HFFc6 (cell line): ENCODE measurements at places on chromosomes 16 and 17.

- no peak for DNase-seq
These were observed 23.3 kb upstream of the SUPT4H1 start for GRCh38 chr17:58375256-58375655.

DNA sequence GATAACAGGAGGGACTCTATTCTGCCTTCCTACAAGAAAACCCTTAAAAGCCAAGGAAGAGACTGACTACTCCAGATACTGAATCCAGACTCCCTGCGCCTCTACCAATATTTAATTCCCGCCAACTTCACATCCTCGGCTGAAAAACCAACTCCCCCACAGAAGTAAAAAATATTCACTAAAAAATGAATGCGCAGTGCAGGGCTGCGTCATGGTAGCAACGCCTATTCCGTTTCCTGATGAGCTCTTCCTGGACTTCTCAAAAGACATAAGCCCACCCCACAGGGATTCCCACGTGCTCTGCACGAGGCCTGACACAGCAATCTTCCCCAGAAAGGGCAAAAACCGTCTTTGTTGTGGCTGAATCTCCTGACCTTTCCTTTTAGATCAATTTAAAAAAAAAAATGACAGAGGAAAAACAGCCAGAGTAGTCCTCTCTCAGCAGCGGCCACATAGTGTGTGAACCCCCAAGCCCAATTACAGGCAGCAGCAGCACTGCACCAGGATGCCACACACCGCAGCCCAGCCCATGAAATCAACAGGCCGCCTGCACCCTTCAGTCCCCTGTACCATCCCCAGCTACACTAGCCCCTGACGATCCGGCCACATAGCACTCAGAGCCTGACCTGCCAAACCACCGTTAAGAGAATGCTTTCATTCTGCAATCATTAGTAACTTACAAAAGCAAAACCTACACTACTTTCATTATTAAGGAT lies 23.9 kb downstream of the KLHDC4 start:
- no peak for DNase-seq

DNA sequence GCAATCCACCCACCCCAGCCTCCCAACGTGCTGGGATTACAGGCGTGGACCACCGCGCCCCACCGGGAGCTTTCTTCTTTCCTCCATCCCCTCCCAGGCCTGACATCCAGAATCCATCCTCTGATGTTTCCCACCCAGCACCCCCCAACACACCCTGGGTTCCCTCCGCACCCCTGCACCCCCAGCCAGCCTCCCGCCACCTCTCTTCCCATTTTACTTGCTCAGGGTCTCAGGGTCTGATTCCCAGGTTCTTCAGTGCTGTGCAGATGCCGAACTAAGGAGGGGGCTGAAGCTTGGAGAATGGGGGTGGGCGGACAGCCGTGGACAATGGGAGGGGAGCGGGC lies 225 bp downstream of the ASGR1 start:
- DNase-seq = no peak

GRCh38 chr17:56020369-56020768 lies 132.9 kb upstream of the ANKFN1 start:
- no peak for DNase-seq

- no peak for DNase-seq
These were observed 2.5 kb downstream of the RANBP10 start for GRCh38 chr16:67803894-67804293.

DNA sequence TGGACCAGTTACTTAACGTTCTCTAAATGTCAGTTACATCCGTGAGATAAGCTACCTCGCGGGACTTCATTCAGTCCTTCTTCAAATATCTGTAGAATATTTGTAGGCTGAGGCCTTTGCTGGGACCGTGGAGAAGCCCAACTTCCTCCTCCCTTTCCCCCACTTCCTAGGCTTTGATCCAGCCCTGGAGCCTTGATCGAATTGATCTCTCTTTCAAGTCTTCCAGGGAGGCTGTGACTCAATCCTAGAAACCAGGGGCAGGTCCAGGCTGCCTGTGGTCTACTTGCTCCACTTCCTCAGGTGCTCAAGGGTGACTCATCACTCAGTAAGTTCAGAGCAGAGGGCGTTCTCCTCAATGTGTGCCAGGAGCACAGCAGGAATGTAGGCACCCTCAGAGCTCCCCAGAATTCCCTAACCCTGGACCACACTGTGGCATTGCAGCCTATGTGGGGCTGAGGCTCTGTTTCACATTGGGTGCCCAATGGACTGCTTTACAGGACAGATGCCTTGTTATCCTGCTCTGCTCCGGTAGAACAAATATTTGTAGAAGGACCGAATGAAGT lies 11.2 kb upstream of the CEP20 start:
- peak; percentile 76 for DNase-seq
